Stimulated activated CD4-positive, alpha-beta T cell treated with anti-CD3 and anti-CD28 coated beads, TNF-alpha, amount 100 ng/mL, for 4 hours (primary cell): ENCODE measurements at places on chromosomes 12 and 14.
A peak's percentile ranks its signal among the peaks of the same experiment; 100 is the strongest.

GRCh38 chr12:53775478-53776145 is 23.8 kb upstream of the CISTR start:
- no peak for DNase-seq

DNA sequence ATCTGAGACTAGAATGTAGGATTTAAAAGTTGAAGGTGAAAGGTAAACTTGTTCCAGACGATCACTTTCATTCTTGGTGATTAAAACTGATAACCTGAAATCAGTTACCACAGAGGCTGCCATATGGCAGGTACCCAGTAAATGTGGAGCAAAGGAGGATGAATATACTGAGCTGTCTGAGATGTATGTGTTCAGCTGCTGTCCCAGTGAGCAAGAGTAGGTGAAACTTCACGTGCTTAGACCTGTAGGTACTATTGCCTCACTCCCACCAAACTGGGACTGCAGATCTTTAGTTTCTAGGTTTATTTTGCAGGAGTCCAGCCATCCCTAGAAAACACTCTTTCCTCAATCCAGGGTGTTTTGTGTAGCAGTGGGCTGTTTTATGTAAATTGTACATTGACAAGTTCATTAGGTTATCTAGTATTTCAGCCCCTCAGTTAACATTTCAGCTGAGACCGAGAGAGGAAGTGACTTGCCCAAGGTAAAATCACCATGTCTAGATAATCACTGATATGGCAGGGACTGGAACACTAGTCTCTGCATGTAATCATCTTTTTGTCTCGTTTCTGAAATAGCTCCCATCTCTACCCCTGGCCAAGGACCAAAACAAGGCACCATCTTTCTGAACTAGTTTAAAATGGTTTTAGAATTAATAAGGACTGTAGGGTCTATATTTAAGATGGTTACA is 62.7 kb downstream of the ATG14 start:
- DNase-seq: no peak

GRCh38 chr14:78762331-78762730 is 592.2 kb downstream of the NRXN3 start:
- no peak for DNase-seq

GRCh38 chr12:112130441-112130998 is 5.2 kb downstream of the TRAFD1 start:
- no peak for DNase-seq

- no peak for DNase-seq
These were observed 171.3 kb upstream of the NTF3 start for GRCh38 chr12:5260591-5261086.

GRCh38 chr12:2769866-2770533 is 24.8 kb upstream of the FKBP4 start:
- no peak for DNase-seq

DNA sequence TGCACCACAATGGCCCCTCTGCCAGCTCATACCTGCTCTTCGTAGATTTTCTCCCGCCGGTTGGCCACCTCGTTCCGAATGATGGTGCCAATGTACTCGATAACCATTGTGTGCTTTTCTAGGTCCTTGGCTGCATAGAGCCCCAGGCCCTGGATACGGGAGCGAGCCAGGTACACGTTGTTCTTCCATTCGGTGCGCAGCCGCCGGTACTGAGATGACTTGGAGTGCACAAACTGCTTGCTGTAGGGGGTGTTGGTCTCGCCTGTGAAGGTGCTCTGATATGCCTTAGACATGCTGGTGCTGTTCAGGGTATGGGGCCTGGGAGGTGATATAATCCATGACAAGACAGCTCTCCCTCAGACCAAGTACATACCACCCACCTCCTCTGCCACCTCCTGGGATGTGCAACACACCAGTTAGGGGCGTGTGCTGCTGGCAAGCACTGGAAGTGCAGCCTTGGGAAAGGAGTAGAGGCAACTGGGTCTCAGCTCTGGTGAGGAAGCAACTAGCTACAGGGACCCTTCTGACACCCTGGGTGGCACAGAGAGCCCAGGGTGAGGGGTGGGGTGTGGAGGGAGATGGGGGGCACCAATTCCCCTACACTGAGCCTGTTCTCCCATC is 4.1 kb upstream of the PRKAG1 start:
- DNase-seq: no peak

DNA sequence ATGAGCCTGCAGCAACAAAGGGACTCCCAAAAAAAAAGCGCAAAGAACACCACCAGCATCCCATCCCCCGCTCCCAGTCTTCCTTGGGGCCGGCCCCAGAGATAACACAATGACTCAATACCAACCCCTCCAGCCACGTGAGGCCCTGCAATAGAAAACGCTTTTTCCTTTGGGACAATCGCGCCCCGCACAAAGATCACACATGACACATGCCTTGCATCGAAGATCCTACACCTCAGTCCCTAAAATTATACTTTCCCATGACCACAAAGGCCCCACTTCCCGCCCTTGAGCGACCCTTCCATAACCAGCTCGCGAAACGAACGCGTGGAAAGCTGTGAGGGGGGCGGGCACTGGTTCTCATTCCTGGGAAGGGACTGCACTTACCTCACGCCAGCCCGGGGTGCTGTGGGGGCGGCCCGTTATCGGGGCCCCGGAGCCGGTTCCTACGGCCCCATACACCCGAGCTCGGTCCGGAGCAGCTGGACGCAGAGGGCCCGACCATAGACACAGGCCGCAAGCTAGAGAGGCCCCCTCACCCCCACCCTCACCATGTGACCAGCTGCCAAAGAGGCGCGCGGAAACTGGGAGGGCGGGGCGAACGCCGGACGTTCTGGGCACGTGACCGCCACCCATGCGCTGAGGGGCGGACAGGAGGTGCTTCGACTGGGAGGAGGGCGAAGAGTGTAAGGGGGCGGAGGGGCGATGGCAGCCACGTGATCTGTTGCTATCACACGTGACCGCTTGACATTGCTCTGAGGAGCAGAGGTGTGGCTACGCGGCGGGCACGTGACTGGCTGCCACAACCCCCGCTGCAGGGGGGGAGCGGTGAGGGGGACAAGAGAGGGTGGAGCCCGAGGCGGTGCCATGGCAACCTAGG is at the start of gene CDK4:
CDK4 (minus strand) TSS at position 523 of the 880 bp plus-strand sequence. CDS start 593 bp downstream, outside the sequence.
- DNase-seq: peak; percentile 97
